ENCODE measurements at places on chromosomes 16 and 17.

GRCh38 chr16:85365120-85365519 is 248.0 kb upstream of the GSE1 start:
- DNase-seq, result no peak

DNA sequence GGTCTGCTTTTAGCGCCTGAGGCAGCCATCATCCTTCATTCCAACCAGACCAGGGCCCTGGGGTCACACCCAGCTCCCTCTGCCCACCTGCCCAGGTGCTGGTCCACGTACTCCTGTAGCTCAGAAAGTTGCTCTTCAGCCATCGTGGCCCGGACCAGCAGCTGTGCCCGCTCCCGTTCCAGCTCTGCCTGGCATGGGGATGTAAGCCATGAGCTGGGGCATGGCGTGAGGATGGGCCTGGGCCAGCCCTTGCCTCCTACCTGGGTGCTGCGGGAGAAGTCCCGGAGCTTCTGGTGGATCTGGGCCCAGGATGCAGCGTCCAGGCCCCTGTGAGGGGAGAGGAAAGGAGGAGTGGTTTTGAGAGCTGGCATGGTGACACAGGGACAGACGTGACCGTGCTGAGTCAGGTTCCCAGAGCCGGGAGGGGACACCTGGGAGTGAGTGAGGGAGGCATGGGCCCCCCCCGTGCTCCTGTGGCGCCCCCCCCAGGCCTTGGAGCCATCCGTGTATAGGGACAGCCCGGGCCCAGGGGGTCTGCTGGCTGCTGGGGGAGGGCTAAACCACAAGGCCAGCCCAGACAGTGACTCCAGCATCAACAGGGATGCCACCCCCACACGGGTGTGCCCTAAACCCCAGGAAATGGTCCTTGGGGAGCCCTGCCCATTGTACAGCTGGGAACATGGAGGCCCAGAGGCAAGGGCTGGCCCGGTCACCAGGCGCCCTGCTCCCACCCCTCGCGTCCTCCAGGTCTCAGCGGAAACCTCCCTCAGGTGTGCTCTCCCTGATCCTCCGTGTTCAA is 2.1 kb downstream of the ANTKMT start:
- DNase-seq, result no peak

DNA sequence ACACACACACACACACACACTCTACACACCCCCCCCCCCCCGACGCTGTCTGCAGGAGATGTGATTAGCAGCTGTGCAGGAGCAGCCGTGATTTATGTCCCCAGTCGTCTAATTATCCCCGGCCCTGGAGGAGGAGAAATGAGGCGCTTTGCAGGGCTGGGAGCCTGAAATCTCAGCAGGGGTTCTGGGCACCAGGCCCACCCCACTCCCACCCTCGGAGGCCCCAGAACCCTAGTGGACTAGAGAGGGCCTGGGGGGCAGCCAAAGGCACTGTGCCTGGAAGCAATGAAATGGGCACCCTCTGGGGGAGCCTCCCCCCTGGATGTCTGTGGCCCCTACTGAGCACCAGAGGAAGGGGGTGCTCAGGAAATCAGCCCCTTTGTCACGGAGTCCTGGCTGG is 134.2 kb upstream of the CIBAR2 start:
- DNase-seq, result no peak

- no peak for DNase-seq
Observed at GRCh38 chr16:16020291-16020690, 70.9 kb downstream of the ABCC1 start.

GRCh38 chr16:85354686-85355514 is 242.6 kb upstream of the CIBAR2 start:
- DNase-seq, result no peak

GRCh38 chr17:42683407-42684034 is 1.2 kb downstream of the CNTNAP1 start:
- peak; percentile 35 for DNase-seq

GRCh38 chr17:8318010-8318935 is 8.2 kb downstream of the ARHGEF15 start:
- no peak for DNase-seq

GRCh38 chr17:82899941-82900340 is 60.1 kb upstream of the ZNF750 start:
- no peak for DNase-seq

- no peak for DNase-seq
Observed at GRCh38 chr16:6687593-6687992, 645.1 kb upstream of the RBFOX1 start.

GRCh38 chr17:13765701-13766100 is 164.0 kb upstream of the HS3ST3A1 start:
- no peak for DNase-seq

- peak; percentile 89 for DNase-seq
Observed at GRCh38 chr17:29615492-29616299, 7.0 kb downstream of the CORO6 start.

- DNase-seq, result no peak
Observed at GRCh38 chr17:31527606-31528005, 136.1 kb downstream of the RAB11FIP4 start.

- DNase-seq, result no peak
Observed at GRCh38 chr16:57918994-57919393, 51.9 kb downstream of the CNGB1 start.

DNA sequence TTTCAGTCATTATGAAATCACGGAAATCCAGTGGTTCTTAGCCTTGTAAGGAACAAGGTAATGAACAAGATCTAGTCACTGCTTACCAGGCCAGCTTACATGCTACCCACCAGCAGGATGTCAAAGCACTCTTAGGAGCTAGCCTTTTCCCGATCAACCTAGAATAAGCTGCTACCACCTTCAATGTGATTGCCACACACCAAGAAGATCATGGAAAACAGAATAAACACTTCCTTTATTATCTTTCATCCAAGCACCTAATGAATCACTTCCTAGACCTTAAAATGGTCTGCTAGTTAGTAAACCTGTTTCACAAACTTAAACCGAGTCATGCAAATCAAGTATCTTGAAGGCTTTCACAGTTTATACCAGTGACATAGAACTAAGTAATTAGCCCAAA is 5.0 kb downstream of the BBS2 start:
- DNase-seq, result no peak

DNA sequence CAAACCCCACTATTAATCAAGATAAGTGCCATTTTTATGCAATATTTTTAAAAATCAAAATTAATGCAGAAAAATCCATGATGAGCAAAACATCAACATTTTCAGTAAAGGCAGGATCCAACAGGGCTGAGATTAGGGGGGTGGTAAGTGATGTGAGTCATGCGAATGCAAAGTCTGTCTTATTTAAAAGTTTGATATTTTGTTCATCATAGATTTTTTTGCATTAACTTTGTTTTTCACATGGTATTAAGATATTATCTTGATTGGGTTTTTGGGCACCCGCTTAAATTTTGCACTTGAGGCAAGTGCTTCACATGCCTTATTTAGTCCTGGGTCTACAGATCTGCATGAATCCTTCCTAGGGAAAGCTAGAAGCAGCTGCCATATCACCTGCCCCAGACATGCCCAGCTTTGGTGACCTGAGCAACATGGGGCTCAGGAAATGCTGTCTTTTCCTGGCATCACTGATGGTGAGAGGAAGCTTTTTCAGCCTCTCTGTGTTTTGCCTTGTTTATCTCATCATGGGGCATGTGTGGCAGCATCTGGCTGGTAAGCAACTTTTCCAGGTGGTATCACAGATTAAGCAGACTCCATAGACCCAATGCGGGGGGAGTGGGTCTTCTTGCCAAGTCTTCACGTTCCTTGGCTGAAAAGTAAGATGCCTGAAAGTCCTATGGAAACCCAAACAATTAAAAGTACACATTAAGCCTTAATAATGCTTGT is 57.6 kb upstream of the NFAT5 start:
- no peak for DNase-seq

GRCh38 chr17:71699907-71700306 is 420.9 kb upstream of the SOX9 start:
- DNase-seq, result no peak

DNA sequence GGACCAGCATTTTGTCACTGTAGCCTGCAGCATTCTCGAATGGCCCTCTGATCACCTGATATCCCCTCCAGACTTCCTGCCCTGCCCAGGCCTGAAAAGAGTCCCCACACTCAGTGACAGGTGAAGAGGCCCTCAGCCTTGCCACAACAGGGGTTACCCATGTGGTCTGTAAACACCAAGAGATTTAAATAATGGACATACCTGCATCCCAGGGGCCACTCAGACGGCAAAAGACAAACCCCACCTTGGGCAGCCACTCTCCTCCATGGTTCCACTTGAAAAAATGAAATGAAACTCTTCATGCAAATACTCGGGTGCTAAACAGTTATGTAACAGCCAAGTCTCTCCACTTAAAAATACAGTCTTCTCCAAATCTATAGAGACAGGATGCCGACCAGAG is 22.9 kb upstream of the PECAM1 start:
- no peak for DNase-seq

- DNase-seq, result no peak
Observed at GRCh38 chr17:79658811-79659207, 48.0 kb upstream of the RBFOX3 start.

DNA sequence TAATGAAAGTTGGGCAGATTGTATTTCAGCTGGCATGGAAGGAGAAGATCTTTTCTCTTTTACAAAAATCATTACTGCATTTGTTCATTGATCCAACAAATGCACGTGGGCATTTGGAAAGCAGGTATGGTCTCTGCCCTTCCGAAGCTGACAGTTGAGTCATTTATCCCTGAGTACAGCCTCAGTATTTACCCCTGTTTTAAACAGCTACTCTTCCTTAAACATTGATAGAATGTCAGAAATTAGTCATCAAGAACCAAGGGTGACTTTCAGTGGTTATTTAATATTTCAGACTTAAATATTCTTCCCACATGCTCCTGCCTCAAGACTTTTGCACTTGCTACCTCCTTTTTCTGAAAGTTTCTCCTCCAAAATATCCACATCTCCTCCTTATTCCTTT is 226.7 kb upstream of the HSBP1 start:
- DNase-seq, result no peak

- no peak for DNase-seq
Observed at GRCh38 chr17:62701706-62702085, 74.2 kb downstream of the MRC2 start.

DNA sequence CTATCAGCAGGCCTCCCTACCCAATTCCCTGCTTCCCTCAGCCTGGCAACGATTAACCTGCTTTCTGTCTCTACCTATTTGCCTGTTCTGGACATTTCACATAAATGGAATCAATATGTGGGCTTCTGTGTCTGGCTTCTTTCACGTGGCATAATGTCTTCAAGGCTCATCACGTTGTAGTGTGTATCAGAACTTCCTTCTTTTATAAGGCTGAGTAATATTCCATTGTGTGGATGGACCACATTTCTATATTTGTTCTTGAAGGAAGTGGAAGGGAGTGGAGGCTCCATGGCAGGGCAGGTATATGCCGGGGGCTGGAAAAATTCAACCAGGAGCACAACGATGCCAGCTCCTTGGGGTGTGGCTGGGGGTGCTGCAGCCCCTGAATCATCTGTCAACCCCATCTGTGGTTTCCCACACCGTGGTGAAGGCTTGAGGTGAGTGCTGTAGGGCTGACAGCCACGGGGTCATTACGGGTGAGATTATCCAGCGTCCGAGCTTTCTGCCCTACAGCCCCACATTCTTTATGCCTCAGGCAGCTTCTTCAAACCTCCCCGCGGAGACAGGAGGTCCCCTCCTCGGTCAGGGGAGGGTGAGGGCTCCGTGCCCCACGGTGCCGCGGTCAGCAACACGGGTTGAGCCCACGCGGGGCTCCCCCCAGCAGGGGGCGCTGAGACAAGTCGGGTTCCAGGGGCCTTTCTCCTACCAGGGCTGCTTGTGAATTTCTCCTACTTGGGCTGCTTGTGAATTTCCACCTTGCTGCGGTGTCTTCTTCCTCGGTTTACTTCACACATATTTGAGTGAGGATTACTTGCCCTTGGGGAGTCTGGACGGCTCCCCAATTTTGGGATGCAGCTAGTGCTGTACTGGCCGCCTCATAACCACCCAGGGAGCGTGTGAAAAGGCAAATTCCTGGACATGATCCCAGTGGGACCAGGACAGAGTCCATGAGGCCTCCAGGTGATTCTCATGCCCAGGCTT is 18.3 kb upstream of the WFIKKN2 start:
- peak; percentile 75 for DNase-seq

DNA sequence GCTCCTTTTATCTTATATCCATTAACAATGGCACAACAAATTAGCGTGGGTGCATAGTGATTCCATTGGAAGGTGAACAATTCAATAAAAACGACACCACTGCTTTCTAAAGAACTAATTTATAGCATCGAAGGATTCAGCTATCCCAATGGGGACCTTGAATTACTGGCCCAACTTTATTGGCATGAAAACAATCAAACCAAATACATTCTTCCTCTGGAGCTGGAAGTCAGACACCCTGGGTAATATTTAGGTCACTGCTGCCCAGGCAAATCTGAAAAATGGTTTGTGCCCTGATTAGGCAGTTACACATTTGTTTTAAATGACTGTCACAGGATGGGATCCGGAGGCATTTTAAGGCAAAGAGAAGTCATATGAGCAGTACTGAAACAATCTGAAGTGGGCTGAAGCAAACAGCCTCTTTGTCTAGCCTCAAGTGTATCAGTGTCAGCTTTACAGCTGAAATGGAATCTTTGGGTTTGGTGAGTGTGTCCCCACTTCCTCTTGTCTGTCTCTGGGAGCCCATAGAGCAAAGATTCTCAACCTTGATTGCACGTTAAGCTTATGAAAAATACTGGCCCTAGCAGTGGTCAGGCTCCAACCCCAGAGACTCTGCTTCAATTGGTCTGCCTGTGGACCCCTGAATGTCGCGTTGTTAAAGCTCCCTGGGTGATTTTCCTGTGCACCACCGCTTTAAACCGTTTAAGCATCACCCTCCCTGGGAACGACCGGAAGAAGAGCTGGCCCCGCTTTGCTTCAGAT is 30.3 kb downstream of the CDK5R1 start:
- no peak for DNase-seq

- DNase-seq, result peak; percentile 37
Observed at GRCh38 chr17:29722411-29723198, 99.9 kb upstream of the CORO6 start.

DNA sequence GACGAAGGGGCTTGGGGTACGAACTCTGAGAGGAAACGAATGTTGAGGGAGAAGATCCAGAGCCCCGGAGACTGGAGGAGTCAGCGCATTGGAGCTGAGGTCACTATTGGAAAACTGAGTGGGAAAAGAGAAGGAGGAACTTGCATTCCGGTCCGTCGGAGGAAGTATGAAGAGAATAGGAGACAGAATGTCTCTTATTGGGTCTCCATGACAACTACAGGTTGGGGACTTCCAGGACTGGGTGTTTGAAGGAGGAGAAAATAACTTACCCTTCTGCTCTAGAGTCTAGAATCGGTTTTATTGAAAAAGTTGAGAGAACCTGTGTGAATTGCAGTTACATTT is 537 bp downstream of the GOSR1 start:
- DNase-seq, result no peak

GRCh38 chr17:7823581-7824001 is 10.4 kb upstream of the KDM6B start:
- DNase-seq, result no peak

GRCh38 chr16:543301-544164 is 16.0 kb downstream of the CAPN15 start:
- no peak for DNase-seq

- DNase-seq, result no peak
Observed at GRCh38 chr17:56317351-56318208, 164.3 kb downstream of the ANKFN1 start.

- DNase-seq, result no peak
Observed at GRCh38 chr17:17940441-17940911, 31.7 kb downstream of the TOM1L2 start.
